Left cardiac atrium (tissue), 4 donors: ENCODE measurements at places on chromosomes 7 and 10.

GRCh38 chr10:86400705-86401587, 34.4 kb upstream of the GRID1 start:
- DNase-seq: peak; percentile 75

- no peak for DNase-seq
Observed at GRCh38 chr10:69912589-69912988, 110.9 kb downstream of the COL13A1 start.

- no peak for DNase-seq
Observed at GRCh38 chr7:28298870-28299518, 113.3 kb upstream of the CREB5 start.

DNA sequence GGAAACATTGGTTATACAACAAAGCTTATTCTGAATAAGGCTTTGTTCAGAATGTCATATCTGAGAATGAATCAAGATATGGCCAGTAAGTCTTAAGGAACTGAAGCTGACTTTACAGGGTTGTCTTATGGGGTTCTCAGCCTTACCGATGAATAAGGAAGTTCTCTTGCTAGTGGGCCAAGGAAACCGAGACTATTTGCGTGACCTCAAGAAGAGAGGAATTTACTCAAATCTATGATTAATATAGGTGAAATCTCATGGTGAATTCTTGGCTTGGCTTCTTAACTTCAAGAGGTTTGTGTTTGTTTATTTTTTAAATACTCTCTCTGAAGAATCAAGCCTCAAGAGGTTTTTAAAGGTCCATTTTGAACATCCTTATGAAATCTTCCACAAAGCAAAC, 4.7 kb upstream of the MRLN start:
- DNase-seq: no peak

- DNase-seq: no peak
Observed at GRCh38 chr10:14621037-14621436, 153.7 kb downstream of the FAM107B start.

GRCh38 chr7:20019757-20020432, 197.3 kb downstream of the MACC1 start:
- no peak for DNase-seq

- no peak for DNase-seq
Observed at GRCh38 chr7:124489925-124490324, 275.7 kb downstream of the GPR37 start.

GRCh38 chr10:77631241-77631640, 6.4 kb downstream of the KCNMA1 start:
- no peak for DNase-seq

DNA sequence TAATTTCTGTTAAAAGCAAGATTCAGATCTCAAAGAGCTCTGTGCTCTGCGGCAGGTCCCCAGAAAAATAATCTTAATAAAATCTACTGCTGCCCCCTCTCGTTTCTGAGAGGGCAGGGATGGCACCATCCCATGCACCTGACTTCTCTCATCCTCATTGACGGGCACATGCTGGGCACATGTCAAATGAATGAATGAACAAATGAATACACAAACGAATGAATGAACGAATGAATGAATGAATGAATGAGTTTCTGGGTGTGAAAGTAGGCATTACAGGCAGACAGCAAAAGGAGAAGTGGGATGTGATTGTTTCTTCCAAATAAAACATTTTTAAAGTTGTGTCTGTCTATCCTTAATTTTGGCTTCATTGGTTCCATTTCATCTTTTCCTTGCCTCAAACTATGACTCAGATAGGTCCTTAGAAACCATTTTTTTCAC, 398.1 kb upstream of the PRKCQ start:
- DNase-seq: no peak

GRCh38 chr10:85400981-85401695, 965.5 kb downstream of the GRID1 start:
- DNase-seq: no peak

GRCh38 chr7:81330108-81330507, 411.3 kb upstream of the SEMA3C start:
- no peak for DNase-seq
